ENCODE measurements at places on chromosomes 13 and 19.

DNA sequence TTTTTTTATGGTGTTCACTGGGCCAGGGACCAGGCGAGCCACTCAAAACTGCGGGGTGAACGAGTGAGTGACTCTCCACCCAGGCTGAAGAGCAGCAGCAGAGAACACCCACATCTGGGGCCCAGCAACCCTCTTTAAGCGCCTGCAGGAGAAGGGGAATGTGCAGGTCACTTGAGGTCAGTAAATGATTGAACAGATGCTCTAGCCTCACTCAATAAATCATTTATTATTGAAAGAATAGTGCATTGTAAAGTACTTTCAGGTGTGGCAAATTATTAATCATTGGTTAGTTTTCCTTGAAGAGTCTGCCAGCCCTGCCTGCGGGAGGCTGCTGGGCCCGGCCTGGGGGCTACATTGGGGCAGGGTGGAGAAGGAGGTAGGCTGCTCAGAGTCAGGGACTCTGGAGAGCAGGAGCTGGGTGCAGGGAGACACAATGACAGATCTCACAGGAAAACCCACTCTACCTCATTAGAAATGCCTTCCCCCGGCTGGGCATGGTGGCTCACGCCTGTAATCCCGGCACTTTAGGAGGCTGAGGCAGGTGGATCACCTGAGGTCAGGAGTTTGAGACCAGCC, 42.5 kb downstream of the ABCC4 start:
- no peak for DNase-seq

DNA sequence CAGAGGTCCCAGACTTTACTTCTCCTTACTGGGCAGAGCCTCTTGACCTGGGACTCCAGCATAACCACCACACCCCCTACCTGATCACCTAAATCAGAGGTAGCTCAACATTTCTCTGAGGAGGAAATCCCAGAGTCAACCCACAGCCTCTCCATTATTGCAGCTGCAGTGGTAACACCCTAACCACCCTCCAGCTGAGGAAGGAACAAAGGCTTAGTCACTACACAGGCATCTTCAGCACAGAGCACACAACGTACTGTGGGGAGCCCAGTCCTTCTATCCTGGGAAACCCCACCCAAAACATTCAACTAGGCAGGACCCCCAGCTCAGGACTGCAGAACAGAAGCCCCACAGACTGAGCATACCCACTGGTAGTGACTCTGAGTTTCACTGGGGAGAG, 824.7 kb upstream of the SLITRK5 start:
- DNase-seq, result no peak

GRCh38 chr13:28273919-28274318, 135.6 kb downstream of the PAN3 start:
- DNase-seq, result no peak

DNA sequence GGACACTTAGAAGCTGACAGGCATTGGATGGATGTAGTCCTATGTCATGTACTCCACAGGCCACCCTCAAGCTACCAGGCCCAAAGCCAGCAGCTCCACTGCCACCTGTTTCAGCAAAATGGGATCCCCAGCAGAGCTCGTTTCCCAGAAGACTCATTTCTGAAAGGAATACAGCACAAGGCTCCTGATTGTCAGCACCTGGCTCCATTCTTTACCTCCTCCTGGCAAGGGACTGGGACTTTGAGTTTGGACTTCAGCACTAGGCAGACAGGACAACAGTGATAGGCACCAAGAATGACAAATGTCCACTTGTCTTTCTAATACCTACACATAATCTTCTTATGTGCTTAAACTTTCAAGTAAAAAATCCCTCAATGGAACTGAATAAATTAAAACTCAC, 150.4 kb upstream of the RXFP2 start:
- no peak for DNase-seq

DNA sequence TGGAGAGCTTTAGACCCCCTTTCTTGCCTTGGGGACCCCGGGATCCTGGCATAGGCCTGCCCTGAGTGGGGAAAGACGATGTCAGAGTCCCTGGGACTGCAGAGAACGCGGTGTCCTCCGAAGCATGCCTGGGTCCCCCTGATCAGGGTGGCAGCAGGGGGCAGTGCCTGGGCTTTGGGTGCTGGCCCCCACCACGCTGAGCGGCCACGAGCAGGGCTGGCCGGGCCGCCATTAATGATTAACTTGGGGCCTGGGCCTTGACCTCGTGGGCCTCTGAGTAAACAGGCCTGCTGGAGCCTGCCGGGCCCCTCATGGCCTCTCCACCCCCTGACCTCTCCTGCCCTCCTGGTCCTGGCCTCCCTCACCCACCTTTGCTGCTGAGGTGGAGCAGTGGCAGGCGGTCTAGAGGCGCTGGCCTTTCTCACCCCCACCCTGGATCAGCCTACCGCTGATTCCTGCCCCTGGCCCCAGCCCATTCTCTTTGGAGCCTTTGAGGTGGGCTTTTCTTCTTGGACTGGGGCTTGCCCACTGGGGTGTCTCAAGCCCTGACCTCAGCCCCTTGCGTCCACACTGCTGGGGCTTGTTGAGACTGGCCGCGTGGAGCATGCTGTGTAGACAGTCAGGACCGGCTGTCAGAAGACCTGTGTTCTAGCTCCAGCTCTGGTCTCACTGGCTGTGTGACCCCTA, 26.3 kb downstream of the CEBPA start:
- no peak for DNase-seq

DNA sequence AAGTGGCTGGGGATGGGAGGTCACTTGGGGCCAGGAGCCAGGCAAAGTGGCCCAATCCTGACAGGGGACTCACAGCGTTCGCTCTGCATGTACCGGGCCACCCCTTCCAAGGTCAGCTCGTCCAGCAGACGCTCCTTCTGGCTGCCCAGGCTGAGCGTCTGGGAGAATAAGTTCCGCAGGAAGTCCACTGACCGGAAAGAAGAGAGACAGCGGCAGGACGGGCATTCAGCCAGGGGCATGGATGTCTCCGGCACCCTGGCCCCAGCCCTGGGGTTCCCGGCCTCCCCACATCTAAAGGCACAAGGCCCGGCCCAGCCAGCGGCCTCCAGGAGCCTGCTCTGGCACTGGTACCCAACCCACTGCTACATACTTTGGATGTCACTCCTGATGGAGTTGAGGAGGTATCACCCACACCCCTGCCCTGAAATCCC, 6.1 kb downstream of the SIRT2 start:
- DNase-seq, result no peak

DNA sequence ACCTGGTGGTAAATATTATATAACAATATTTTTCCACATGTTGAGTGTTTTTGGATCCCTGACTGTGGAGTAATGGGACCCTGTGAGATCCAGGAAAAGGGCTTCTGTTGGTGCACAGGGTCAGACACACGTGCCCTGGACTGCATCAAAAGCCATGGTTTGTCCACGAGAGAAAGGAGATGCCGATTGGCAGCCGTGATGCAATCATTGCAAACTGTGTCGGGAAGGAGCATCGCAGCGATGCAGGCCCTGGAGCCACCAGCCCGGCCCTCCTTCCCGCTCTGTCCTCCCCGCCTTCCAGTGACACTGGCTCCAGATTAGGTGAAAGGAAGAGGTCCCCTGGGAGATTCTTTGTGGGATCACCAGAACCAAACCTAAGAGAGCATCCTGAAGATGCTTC, 9.1 kb downstream of the COL4A2 start:
- DNase-seq, result no peak

GRCh38 chr13:105567951-105568525, 967.4 kb downstream of the EFNB2 start:
- no peak for DNase-seq

- DNase-seq, result no peak
These were observed 184.8 kb downstream of the KDM4B start for GRCh38 chr19:5153601-5154128.

- DNase-seq, result no peak
These were observed 1735.6 kb upstream of the SPRY2 start for GRCh38 chr13:82076496-82076895.

- DNase-seq, result no peak
These were observed 41.6 kb downstream of the ARHGAP35 start for GRCh38 chr19:46902402-46902766.

GRCh38 chr19:34662919-34663318, 14.0 kb downstream of the SCGB2B2 start:
- peak; percentile 66 for DNase-seq

- no peak for DNase-seq
These were observed 63.9 kb upstream of the ATXN8OS start for GRCh38 chr13:70043685-70044084.

DNA sequence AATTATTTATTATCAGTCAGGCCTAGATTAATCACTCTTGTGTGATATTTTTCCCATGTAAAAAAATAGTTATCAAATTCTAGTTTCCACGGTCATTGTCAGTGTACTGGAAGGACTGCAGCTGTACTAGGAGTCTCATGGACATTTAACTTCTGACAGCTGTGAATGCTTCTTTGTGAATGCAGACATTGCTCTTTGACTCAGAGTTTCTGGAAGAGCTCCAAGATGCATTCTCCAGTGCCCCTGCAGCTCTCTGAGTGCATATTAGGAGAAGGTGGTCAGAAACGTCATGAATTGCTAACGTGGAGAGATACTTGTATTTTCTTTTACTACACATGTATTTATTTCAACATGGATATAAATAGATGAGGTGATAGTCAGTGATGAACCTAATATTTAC, 9.7 kb upstream of the SLITRK5 start:
- DNase-seq, result no peak

- peak; percentile 50 for DNase-seq
These were observed 6.1 kb downstream of the DOCK6 start for GRCh38 chr19:11256189-11256588.

DNA sequence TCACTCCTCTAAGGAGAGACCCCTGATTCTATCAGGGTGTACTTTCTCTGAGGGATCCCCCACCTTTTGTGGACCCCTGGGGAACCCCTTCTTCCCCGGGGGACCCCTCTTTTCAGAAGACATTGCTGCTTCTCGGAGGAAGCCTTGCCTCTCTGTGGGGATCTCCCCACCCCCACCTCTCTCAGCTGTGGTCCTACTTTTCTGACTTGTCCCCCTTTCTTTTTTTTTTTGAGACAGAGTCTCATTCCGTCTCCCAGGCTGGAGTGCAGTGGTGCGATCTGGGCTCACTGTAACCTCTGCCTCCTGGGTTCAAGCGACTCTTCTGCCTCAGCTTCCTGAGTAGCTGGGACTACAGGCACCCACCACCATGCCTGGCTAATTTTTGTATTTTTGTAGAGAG, 18.4 kb upstream of the GATAD2A start:
- DNase-seq, result no peak

DNA sequence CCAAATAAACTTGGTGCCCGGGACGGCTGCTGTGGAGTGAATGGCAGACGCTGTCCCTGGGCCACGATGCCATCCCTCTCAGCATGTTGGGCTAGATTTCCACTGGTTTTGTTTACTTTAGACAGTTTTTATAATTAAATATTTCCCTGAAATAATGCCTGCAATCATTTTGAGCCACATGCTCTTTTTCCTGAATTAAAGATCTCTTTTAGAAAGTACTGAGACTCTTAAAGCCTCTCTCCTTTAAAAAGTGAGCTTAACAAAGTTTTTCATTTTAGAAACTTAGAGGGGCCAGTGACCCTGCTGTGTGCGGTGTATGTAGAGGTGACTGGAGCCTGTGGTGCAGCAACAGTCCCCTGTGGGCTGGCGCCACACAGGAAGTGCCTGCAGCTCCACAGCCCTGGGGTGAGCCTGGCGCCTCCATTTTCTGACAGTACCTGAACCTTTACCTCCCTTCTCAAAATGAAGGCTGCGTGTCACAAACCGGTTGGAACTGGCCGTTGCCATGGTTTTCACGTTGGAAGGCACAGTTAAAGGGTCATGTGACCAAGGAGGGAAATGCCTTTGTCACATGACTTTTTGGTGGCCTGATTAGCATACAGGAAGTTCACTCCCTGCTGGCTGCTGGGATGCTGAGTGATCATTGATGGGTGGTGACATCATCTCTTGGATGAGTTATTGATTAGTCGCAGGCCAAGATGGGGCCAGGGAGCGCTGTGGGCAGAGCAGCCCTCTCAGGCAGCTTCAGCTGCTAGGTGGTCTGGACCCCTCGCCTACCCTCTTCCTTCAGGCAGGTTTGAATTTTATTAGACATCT, 26.3 kb downstream of the TSSK6 start:
- DNase-seq, result peak; percentile 96

DNA sequence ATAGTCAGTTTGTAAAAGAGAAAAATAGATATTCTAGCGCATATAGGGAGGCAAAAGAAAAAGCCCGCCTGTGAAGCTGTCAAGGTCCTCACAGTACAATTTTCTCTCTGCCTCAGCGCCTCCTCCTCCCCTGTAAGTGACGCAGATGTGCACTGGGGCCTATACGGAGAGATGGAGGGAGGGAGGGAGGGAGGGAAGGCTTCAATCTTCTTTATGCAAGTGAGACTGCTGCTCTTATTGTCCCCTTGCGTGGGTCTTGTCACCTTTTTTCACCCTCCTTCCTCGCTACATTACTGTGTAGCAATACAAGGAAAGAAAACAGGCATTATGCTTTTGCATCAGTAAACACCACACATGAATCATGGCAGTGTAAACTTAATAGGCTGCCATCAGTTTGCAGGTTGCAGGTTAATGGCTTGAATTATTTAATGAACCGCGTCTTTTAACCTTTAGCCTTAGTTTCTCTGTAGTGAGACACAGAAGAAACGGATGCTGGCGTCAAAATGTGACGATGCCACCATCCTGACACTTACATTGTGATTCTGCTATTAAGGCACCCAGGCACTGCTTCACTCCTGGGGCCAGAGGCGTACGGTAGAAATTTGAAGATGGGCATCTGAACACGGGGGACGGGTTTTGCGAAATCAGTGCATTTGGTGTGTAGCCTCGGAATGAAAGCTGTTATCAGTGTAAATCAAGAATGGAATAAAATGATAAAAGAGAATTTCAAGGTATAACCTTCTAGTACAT, at the start of gene KLHL1:
KLHL1 (minus strand) TSS at position 97 of the 750 bp plus-strand sequence. CDS start 753 bp downstream, outside the sequence.
- no peak for DNase-seq

DNA sequence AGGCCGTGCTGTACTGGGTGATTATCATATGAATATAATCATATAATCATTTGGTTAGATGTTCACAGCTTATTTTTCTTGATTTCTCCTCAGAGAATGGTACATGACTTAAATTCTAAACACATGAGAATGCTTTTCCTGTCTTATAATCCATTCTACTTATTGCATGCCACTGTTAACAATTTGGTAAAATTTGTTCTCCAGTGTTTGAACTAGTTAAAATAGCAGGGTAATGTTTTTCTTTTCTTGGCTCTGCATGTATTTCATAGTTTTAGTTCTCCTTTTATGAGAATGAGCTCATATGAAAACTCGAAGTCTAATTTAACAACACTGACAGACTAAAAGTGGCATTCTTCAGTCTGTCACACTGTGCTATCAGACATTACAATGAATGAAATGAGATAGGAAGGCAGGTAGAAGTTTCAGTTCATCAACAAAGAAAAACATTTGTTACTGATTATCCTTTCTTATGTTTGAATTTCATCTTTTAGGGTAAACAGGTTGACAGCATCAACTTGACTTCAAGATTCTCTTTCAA, 10.2 kb downstream of the SPRYD7 start:
- DNase-seq, result no peak

GRCh38 chr13:92459306-92459705, 767.3 kb upstream of the GPC6 start:
- DNase-seq, result no peak
